Occipital lobe (tissue), 3 donors: ENCODE measurements at places on chromosomes 3 and 15. TPM values are rescaled to one million over a fixed set of nuclear protein-coding genes. Genes with fewer than 3 reads are reported as not detected.

The IGDCC3 gene
- total RNA-seq: 7.6 TPM

The TM4SF1 gene
- total RNA-seq: 18.2 TPM

The P2RY1 gene
- total RNA-seq: 9.5 TPM

The ZNF662 gene
- 20.4 TPM for total RNA-seq

The CLK3 gene
- 27.0 TPM for total RNA-seq

The CHRNB4 gene
- total RNA-seq: 1.1 TPM

The GCNT3 gene
- not detected for total RNA-seq

The FSTL1 gene
- 63.8 TPM for total RNA-seq

The CXCR6 gene
- not detected for total RNA-seq

The TRIM59 gene
- 14.3 TPM for total RNA-seq
